Osteocyte (in vitro differentiated cells): ENCODE measurements at places on chromosomes 3 and 15. TPM values are rescaled to one million over a fixed set of nuclear protein-coding genes. Genes with fewer than 3 reads are reported as not detected.

ZNF860 gene
- total RNA-seq: 0.55 and 1.3 TPM in 2 replicates

ITPKA gene
- total RNA-seq: not detected in 2 replicates

BMF gene
- 39.3 and 46.6 TPM in 2 replicates for total RNA-seq

PP2D1 gene
- not detected in 2 replicates for total RNA-seq

HDGFL3 gene
- total RNA-seq: 93.6 and 101 TPM in 2 replicates

LRTM1 gene
- total RNA-seq: not detected in 2 replicates

TUSC7 gene
- not detected in 2 replicates for total RNA-seq

TAGLN3 gene
- not detected in 2 replicates for total RNA-seq

ULK4 gene
- 8.9 and 9.1 TPM in 2 replicates for total RNA-seq

GRCh38 chr3:149673393-149673792 lies 15.6 kb upstream of the WWTR1 start:
- no peak for DNase-seq
- no peaks in the 10 kb centered on the region for H3K36me3 ChIP-seq
- no peak overlapping the region for H3K27ac ChIP-seq
- no peak overlapping the region for H3K4me3 ChIP-seq
- peaks cover 5% of the 10 kb centered on the region for H3K4me1 ChIP-seq

DNA sequence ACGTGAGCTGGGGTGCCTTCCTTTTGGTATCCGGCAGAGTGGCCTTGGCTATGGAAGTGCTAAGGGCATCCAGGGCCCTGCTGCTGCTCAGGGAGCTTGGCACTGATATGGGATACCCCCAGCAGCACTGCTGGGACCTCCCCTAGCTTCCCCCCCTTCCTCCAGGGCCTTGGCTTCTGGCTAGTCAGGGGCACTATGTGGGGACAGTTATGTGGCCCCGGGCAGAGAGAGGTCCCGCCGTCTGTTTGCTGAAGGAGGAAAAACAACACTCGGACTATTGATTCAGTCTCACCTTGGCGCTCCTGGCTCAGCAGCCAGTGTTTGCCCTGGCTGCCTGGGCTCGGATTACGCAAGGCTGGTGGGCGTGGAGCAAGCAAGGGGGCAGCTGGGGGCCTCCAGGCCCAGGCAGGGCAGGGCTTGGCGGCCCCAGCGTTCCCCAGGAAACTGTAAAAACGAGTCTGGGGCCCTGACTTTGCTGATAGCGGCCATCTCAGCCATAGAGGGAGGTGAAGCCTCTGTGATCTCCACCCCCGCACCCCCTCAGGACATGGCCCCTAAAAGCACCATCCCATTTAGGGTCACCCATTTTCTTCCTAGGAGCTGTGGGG lies 5.7 kb downstream of the FURIN start:
- H3K4me1 ChIP-seq: peaks cover 45% of the 10 kb centered on the region
- H3K27me3 ChIP-seq: no peaks in the 10 kb centered on the region
- H3K4me3 ChIP-seq: peak overlapping the region; percentile 81
- no peak for DNase-seq
- H3K27ac ChIP-seq: peak overlapping the region; percentile 89

GRCh38 chr3:63561879-63562278 lies 90.6 kb upstream of the SNTN start:
- no peak overlapping the region for H3K4me3 ChIP-seq
- no peaks in the 10 kb centered on the region for H3K36me3 ChIP-seq
- no peak for DNase-seq
- no peaks in the 10 kb centered on the region for H3K4me1 ChIP-seq

DNA sequence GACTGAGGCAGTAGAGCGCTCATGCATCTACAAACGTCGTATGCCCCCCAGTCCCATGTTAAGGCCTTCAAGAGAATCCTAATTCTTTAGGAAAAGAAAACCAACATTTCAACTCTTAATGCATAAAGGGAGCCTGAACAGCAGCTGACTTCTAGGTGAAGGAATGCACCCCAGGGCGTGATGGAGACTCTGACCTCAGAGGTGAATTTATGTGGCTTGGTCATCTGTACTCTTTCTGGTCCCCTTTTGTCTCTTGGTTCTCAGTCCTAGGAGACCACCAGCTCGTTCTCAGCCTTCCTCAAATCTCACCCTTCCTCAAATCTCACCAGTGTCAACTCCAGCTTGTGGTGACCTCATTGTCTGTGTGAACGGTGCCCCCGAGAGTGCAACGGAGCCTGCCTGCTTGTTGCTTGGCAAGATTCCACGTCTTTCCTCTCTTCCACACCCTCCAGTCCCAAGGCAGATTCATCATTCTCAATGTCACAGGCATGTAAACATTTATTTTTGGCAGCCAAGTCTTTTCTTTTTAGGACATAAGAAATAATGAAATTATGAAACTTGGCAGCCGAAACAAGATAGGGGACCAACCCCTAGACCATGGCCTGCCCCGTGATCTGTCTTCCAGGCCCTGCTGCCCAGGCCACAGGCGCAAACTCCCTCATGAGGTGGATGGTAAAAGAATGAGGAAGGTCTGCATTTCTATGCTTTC lies 166.2 kb downstream of the ADAMTS17 start:
- H3K27me3 ChIP-seq: peaks cover 3% of the 10 kb centered on the region
- no peak overlapping the region for H3K27ac ChIP-seq
- H3K4me3 ChIP-seq: no peak overlapping the region
- H3K4me1 ChIP-seq: no peaks in the 10 kb centered on the region
- no peaks in the 10 kb centered on the region for H3K36me3 ChIP-seq

DNA sequence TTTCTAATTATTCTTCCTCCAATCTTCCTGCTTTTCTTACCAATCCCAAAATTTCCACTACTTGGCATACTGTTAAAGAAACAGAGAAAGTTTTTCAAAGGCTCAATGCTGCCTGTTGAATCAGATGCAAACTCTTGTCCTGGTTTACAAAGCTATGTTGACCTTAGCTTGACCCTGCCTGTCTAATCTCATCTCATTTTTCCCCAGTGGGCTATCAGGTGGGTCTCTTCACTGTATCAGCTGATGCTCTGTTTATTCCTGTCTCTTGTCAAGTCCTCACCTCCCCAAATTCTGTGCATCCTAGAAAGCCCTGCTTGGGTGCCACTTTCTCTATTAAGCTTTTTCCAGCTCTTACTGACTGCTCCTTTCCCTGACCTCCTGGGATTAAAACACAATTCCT lies 18.2 kb downstream of the NFKBIZ start:
- H3K27ac ChIP-seq: no peak overlapping the region
- DNase-seq: no peak
- no peaks in the 10 kb centered on the region for H3K27me3 ChIP-seq
- peaks cover 7% of the 10 kb centered on the region for H3K4me1 ChIP-seq
- peaks cover 1% of the 10 kb centered on the region for H3K36me3 ChIP-seq

DNA sequence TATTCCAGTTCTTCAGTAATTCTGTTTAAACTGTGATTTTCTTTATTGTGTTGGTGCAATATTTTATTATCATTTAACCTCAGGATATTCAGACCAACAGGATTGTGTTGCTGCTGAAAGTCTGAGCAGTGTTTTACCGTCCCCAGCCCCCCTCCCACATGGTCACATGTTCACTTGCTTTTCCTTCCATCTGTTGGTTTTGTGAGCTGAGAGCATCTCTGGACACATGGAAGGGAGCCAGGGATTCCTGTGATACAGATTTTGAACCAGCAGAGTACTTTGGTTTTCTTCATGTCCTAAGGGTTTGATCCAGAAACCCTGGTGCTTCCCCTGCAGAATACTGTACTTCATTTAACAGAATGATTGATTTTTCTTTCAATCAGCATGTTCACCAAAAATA lies 11.9 kb downstream of the ARRDC4 start:
- H3K36me3 ChIP-seq: peaks cover 40% of the 10 kb centered on the region
- no peaks in the 10 kb centered on the region for H3K27me3 ChIP-seq
- DNase-seq: no peak
- no peak overlapping the region for H3K4me3 ChIP-seq
- no peaks in the 10 kb centered on the region for H3K4me1 ChIP-seq

- H3K4me3 ChIP-seq: no peak overlapping the region
- peaks cover 35% of the 10 kb centered on the region for H3K4me1 ChIP-seq
- H3K27ac ChIP-seq: peak overlapping the region; percentile 18
- DNase-seq: no peak
- H3K27me3 ChIP-seq: peaks cover 40% of the 10 kb centered on the region
Measured at GRCh38 chr15:74303741-74304309, 63.6 kb downstream of the CYP11A1 start.

- H3K36me3 ChIP-seq: no peaks in the 10 kb centered on the region
- peak overlapping the region; percentile 99 for H3K4me3 ChIP-seq
- H3K27me3 ChIP-seq: no peaks in the 10 kb centered on the region
- peak overlapping the region; percentile 92 for H3K27ac ChIP-seq
Measured at GRCh38 chr3:50237754-50238548, 1.9 kb downstream of the GNAI2 start.

GRCh38 chr3:38067508-38068233 lies 28.7 kb downstream of the DLEC1 start:
- H3K27me3 ChIP-seq: peaks cover 43% of the 10 kb centered on the region
- DNase-seq: no peak
- no peak overlapping the region for H3K4me3 ChIP-seq
- H3K4me1 ChIP-seq: no peaks in the 10 kb centered on the region
- no peaks in the 10 kb centered on the region for H3K36me3 ChIP-seq

DNA sequence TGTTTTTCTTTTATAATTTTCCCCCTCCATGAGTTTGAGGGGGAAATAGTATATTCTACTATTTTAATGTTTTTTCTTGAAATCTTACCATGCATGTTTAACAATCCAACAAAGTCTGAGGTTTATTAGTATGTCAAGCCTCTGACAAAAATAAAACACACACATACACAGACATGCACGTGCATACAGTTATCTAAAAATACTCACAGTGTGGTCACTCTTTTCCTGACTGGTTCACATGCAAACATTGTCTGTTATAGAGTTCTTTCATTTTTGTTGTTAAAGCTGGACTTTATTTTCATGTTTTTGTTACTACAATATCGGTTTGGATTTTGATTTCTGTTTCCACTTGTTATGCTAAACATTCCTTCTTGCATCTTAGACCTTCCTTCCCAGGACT lies 236.6 kb downstream of the MFSD1 start:
- peaks cover 21% of the 10 kb centered on the region for H3K27me3 ChIP-seq
- H3K36me3 ChIP-seq: no peaks in the 10 kb centered on the region
- no peak overlapping the region for H3K4me3 ChIP-seq

DNA sequence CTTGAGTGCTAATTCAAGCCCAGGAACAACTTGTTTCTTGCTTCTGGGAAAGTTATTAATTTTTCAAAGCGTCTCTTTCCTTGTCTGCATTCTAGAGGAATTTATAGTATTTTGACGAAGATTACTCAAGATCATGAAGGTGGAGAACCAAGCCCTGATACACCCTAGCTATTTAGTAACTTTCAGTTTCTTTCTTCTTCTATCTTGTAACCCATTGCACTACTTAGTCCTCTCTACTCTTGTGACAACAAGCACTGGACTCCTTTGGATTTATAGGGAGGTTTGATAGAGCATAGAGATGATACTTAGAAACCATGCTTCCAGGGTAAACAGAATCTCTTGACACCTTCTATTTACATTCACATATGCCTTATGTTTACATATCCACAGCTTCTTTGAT lies 203.3 kb upstream of the GRM7 start:
- DNase-seq: no peak
- no peaks in the 10 kb centered on the region for H3K36me3 ChIP-seq
- H3K4me1 ChIP-seq: no peaks in the 10 kb centered on the region
- H3K27me3 ChIP-seq: no peaks in the 10 kb centered on the region
- H3K27ac ChIP-seq: no peak overlapping the region
- H3K4me3 ChIP-seq: no peak overlapping the region

- H3K4me3 ChIP-seq: no peak overlapping the region
- no peaks in the 10 kb centered on the region for H3K4me1 ChIP-seq
- H3K27ac ChIP-seq: no peak overlapping the region
Measured at GRCh38 chr3:78483090-78483489, 1284.7 kb downstream of the ROBO1 start.

- no peak overlapping the region for H3K4me3 ChIP-seq
- H3K27me3 ChIP-seq: no peaks in the 10 kb centered on the region
- no peaks in the 10 kb centered on the region for H3K36me3 ChIP-seq
- peaks cover 39% of the 10 kb centered on the region for H3K4me1 ChIP-seq
Measured at GRCh38 chr15:95990833-95991232, 339.7 kb upstream of the NR2F2 start.

GRCh38 chr3:189720736-189721417 lies 89.7 kb downstream of the TP63 start:
- H3K36me3 ChIP-seq: no peaks in the 10 kb centered on the region
- H3K27ac ChIP-seq: no peak overlapping the region
- H3K4me3 ChIP-seq: no peak overlapping the region
- H3K4me1 ChIP-seq: peaks cover 22% of the 10 kb centered on the region
- no peak for DNase-seq

- H3K27ac ChIP-seq: no peak overlapping the region
- no peaks in the 10 kb centered on the region for H3K36me3 ChIP-seq
- H3K27me3 ChIP-seq: peaks cover 13% of the 10 kb centered on the region
- DNase-seq: peak; percentile 42
- no peak overlapping the region for H3K4me3 ChIP-seq
Measured at GRCh38 chr15:101437618-101438481, 51.7 kb downstream of the PCSK6 start.

DNA sequence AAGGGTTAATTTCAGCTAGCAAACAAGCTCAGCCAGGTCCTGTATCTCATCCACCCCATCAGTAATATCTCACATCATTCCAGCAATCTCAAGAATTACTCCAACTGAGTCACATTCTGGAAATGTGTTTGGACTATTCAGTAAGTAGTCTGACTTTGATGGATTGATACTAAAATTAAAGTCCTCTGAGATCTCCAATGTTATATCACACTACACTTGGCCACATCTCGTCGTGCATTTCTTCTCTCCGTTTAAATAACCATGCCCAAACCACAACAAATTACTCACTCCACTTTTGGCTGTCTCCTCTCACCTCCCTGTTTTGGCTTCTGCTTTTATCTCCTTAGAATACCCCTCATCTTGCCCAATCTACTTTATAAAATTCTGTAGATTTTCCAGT lies 292.2 kb downstream of the PYDC2 start:
- no peak for DNase-seq
- H3K4me1 ChIP-seq: peaks cover 6% of the 10 kb centered on the region
- H3K36me3 ChIP-seq: no peaks in the 10 kb centered on the region
- H3K27ac ChIP-seq: no peak overlapping the region

- DNase-seq: no peak
- peaks cover 8% of the 10 kb centered on the region for H3K27me3 ChIP-seq
- H3K4me3 ChIP-seq: no peak overlapping the region
- peaks cover 5% of the 10 kb centered on the region for H3K36me3 ChIP-seq
- peaks cover 25% of the 10 kb centered on the region for H3K4me1 ChIP-seq
Measured at GRCh38 chr3:178699810-178700209, 163.6 kb downstream of the KCNMB2 start.

DNA sequence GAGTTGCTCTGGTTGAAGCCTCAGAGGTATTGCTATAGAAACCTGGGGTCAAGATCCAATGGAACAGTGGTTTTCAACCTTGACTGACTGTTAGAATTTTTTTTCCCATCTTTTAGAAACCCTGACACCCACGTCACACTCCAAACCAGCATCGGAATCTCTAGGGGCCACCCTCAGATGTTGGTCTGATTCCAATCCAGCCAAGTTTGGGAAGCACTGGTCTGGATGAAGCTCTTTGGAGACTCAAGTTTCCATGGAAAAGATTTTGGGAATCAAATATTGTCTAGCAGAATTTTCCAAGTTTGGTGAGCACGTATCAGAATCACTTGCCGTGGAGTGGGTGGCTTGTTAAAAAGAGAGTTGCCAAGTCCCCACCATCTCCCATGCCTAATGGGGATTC lies 103.8 kb downstream of the THSD4 start:
- H3K36me3 ChIP-seq: no peaks in the 10 kb centered on the region
- H3K4me3 ChIP-seq: no peak overlapping the region
- DNase-seq: no peak
- no peak overlapping the region for H3K27ac ChIP-seq
- no peaks in the 10 kb centered on the region for H3K4me1 ChIP-seq
